ENCODE measurements at places on chromosomes 11 and 22. TPM values are rescaled to one million over a fixed set of nuclear protein-coding genes. Genes with fewer than 3 reads are reported as not detected.

PRMT3 gene
- 35.5 TPM for total RNA-seq

ATM gene
- total RNA-seq, result 55.0 TPM

GAL gene
- 0.42 TPM for total RNA-seq

HEPACAM gene
- total RNA-seq, result not detected

CASP12 gene
- not detected for total RNA-seq

XRRA1 gene
- total RNA-seq, result 22.6 TPM

CSNK2A3 gene
- 0.29 TPM for total RNA-seq

TPBGL gene
- 0.07 TPM for total RNA-seq

RGL4 gene
- 22.9 TPM for total RNA-seq

FXYD2 gene
- 3.7 TPM for total RNA-seq

SMIM38 gene
- total RNA-seq, result 5.5 TPM

MS4A4A gene
- total RNA-seq, result not detected

FGF4 gene
- not detected for total RNA-seq

DBX1 gene
- total RNA-seq, result not detected

NEFH gene
- total RNA-seq, result 1.6 TPM

IFITM10 gene
- 1.5 TPM for total RNA-seq

NCAM1 gene
- total RNA-seq, result 0.60 TPM

RNH1 gene
- 95.3 TPM for total RNA-seq

RTCB gene
- 107 TPM for total RNA-seq

OR8G1 gene
- total RNA-seq, result not detected

SEC14L2 gene
- 19.0 TPM for total RNA-seq

MS4A2 gene
- not detected for total RNA-seq

ATG2A gene
- 20.9 TPM for total RNA-seq

C1QTNF4 gene
- total RNA-seq, result 0.19 TPM

OR51I1 gene
- total RNA-seq, result not detected

TENM4 gene
- not detected for total RNA-seq

PAX6 gene
- 0.46 TPM for total RNA-seq

DLG2 gene
- 5.3 TPM for total RNA-seq

MOV10L1 gene
- 0.25 TPM for total RNA-seq

PUS3 gene
- 14.0 TPM for total RNA-seq

ATL3 gene
- 42.6 TPM for total RNA-seq

Data from activated T-cell treated with anti-CD3 and anti-CD28 coated beads, Interleukin-2, amount 50 U/mL, for 72 hours (primary cell).